ENCODE measurements at places on chromosomes 3 and 15.

DNA sequence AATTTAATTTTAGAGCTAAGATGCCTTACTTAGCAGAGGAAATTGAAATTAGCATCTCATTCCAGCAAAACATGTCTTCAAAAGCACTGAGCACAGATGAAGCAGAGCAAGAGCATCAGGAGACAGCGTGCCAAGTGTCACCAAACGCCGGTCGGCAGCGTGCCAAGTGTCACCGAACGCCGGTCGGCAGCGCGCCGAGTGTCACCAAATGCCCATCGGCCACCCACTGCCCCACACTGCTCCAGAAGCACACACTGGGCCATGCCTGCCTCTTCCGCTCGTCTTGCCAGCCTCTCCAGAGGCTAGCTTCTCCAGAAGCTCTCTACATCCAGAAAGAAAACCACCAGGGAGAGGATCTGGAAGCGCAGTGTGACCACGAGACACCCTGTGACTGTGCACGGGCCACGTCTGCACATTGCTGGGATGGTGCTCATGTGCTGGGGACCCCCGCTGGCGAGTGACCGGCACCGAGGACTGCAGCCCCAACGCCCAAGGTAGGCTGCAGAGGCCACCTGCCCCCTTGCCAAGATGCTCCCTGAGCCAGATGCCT lies 37.8 kb downstream of the CYFIP1 start:
- no peak for DNase-seq

GRCh38 chr3:190444576-190445145 lies 5.0 kb downstream of the TMEM207 start:
- no peak for DNase-seq

- no peak for DNase-seq
Observed at GRCh38 chr3:37997791-37998370, 7.3 kb downstream of the VILL start.

- no peak for DNase-seq
Observed at GRCh38 chr3:118755253-118755801, 279.3 kb downstream of the IGSF11 start.

DNA sequence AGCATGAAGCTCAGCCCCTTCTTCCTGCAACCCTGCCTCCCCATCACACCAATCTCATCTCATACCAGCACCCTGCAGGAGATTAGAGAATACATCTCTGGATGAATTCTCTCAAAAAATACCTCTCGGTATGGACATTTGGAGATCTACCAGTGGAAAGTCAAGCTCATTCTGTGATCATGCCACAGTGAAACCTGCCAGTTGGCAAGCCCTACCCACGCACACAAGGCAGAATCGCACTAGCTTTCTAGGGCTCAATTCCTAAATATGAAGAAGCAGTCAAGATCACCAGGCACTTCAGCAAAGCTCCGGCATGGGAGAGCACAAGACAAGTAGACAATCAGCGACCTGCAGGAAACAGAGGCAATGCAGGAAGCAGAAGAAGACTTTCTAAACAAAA lies 221.2 kb downstream of the NTRK3 start:
- no peak for DNase-seq

GRCh38 chr3:23202203-23202920 lies 765 bp upstream of the UBE2E2 start:
- DNase-seq, result peak; percentile 32

DNA sequence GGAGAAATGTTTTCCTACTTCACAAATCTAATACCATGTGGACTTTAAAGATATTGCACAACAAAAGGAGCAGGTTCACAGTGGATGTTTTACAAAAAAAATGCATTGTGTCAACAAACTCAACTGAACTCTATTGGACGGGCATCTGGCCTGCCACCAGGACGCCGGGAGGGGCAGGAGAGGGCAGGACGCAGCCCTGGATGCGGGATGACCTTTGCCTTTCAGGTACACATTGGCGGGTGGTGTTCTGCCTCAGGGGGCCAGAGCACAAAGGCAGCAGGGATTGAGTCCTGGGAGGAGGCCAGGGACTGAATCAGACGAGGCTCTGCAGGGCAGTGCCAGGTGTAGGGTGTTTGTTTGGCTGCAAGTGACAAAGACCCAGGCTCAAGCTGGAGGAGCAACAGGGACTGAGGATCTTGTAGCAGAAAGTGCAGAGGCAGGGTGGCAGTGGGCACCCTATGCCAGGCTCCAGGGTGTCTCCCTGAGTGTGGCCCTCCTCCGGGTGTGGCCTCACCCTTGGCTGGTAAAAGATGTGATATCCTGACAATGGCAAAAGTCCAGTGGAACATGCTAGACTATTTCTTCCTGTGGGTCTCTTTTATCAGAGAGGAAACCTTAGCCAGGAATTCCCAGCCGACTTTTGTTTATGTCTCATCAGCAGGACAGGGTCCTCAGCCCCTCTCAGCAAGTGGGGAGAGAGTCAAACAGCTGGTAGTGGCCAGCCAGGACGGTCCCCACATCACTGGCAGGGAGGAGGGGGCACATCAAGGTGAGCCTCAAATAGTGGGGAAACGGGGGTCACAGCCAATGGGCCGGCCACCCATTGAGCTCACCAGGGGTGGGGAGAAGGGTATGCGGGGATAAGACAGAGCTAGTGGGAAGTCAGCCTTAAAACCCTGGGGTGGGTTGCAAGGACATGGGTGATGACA lies 29.7 kb upstream of the KLF13 start:
- DNase-seq, result peak; percentile 23

DNA sequence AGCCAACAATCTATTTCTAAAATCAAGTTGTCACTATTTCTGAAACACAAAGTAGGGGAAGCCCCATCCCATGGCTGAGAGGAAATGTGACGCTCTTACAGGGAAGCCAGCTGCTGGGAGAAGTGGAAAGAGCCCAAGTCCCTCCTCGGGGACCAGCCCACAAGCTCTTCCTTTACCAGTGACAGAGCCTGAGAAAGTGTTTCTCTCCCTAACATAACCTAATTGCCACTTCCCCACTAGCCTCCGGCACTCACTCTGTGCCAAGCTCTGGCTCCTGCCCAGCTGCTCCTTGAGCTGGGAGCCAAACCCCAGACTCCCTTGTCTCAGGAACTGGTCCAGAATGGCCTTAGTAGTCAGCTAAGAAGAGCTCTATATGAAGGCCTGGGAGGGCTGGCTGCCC lies 42.9 kb downstream of the TNFAIP8L3 start:
- peak; percentile 89 for DNase-seq

GRCh38 chr3:60090548-60090947 lies 1040.7 kb upstream of the CFAP20DC start:
- no peak for DNase-seq

- no peak for DNase-seq
Observed at GRCh38 chr3:69282181-69282580, 103.7 kb downstream of the FRMD4B start.

DNA sequence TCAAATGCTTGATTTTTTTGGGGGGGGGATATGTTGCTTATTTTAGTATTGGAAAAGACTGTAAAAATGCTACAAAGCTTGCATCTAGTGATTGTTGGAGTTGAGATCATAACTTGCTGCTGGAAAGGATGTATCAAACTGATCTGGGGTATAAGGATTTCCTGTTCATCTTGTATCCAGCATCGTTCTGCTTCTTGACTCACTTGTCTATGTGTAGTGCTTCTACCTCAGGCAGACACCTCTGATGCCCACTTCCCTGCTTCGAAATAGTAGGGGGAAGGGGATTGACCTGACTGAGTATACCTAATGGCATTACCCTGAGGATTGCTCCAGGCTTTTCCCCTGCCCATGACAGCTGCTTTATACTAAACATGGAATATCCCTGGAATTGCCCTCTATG lies 42.7 kb downstream of the STT3B start:
- DNase-seq, result no peak

DNA sequence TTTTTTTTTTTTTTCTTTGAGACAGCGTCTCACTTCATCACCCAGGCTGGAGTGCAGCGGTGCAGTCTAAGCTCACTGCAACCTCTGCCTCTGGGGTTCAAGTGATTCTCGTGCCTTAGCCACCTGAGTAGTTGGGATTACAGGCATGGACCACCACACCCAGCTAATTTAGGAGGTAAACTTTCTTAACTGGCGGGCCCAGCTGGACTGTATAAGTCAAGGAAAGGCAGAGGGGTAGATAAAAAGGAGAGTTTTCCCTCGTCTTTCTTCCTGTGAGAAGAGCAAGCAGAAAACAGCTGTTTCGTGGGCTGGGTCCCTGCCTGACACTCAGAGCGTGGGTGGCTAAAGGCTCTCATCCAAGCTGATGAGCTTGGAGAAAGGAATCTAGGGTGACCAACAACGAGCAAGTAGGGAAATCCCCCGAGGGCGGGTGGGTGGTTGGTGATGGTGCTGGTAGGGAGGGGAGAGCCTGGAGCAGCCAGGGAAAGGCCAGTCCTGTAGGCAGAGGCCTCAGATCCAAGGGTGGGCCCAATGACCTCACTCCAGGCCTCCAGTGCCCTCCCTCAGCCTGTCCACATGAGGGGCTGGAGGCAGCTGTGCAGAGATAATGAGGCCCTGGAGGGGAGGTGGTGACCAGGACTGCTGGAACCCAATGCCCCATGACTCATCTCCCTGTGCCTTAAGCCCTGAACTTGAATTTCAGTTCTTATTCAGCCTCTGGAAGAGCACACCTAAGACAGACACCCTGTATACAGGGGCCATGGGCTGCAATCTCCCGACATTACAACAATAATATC lies 43.1 kb upstream of the LIMD1 start:
- DNase-seq, result peak; percentile 64

GRCh38 chr3:153373606-153374005 lies 211.6 kb downstream of the RAP2B start:
- no peak for DNase-seq

DNA sequence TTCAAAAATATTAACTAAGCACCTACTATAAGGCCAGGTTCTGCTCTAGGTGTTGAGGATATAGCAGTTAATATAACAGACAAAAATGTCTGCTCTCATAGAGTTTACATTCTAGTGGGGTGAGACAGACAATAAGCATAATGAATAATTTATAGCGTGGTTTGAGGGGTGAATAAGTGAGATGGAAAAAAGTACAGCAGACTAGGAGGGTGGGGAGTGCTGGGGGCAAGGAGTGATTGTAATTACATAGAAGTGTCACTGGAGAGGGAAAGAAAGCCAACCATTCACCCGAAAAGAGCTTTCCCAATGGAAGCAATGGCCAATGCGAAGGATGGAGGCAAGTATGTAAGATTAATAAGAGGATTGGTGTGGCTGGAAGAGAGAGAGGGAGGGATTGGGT lies 552.9 kb upstream of the KCNMB2 start:
- DNase-seq, result no peak

- DNase-seq, result no peak
Observed at GRCh38 chr15:29466292-29466691, 196.7 kb upstream of the NSMCE3 start.

DNA sequence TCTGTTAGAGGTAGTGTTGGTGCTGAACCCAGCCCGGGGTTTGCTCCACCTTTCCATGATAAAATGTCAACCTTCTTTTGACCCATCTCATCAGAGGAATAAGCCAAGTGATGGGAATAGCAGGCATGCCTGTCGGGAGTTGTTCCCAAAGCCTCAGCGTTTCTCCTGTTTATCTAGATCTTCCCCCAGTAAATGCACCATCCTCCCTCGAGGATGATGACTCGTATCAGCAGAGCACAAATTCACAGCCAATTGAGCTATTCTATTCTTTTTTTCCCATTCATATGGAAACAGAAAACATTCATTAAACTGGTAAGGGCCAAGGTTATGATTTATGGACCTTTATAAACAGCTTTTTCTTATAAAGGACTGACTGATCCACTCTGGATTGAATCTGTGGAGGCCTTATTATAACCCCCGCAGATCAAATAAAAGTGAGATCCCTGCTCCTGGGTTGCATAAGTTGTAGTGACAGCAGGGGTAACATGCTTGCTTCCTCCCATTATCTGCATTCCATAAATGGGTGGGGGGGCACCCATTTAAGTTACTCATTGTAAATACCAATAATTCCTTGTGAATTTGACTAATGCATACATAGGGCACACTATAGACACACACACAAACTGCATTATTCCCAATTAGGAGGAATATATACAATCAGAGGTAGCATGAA lies 207.3 kb downstream of the PLCL2 start:
- no peak for DNase-seq

DNA sequence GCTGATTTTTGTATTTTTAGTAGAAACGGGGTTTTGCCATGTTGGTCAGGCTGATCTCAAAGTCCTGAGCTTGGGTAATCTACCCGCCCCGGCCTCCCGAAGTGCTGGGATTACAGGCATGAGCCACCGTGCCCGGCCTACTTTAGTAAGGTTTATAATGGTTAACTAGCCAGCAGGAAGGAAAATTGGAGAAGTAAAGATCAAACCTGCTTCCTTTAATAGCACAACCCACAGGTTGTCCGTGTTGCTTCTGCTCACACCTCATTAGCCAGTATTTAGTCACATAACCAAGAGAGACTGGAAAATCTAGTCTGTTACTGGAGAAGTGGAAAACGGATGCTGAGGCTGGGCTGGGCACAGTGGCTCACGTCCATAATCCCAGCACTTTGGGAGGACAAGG lies 51.9 kb upstream of the TBL1XR1 start:
- no peak for DNase-seq

DNA sequence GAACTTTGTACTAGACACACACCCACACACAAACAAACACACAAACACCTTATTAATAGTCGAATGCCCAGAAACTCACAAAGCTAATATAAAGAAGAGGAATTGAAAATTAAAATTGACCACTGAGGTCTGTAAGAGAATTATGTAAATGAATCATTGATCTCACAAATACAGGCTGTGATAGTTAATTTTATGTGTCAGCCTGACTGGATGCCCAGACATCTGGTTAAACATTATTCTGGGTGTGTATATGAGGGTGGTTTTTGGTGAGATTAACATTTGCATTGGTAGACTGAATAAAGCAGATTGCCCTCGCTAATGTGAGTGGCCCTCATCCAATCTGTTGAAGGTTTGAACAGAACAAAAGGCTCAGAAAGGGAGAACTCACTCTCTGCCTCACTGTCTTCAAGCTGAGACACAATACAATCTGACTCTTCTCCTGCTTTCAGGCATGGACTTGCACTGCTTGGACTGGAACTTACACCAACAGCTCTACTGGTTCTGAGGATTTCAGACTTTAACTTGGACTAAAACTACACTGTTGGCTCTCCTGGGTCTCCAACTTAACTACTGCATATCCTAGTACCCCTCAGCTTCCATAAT lies 199.4 kb upstream of the TTC14 start:
- DNase-seq, result no peak

GRCh38 chr3:146102885-146103284 lies 58.1 kb downstream of the PLOD2 start:
- no peak for DNase-seq

- no peak for DNase-seq
Observed at GRCh38 chr3:107430214-107430995, 53.2 kb downstream of the CCDC54 start.

GRCh38 chr3:29693863-29694262 lies 413.0 kb downstream of the RBMS3 start:
- no peak for DNase-seq

DNA sequence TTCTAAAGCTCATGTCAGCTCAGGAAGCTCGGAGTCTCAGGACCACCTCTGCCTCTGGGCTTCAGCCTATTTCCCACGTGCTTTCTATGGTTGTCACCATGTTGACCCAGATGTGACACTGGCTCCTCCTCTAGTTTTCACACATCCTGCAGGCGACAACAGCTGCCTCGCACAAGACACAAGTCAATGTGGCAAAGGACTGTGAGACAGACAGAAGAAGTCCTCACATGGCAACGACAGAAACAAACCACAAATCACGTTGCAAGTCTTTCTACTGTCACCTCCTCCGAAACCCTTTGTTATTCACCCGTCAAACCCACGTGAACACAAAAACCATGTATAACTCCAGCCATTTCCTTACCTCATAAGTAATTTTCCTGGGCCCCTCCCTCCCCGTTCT lies 194.5 kb downstream of the MEX3B start:
- no peak for DNase-seq

Data from lower leg skin (tissue), 4 donors.